ENCODE measurements at places on chromosomes 4 and X.

DNA sequence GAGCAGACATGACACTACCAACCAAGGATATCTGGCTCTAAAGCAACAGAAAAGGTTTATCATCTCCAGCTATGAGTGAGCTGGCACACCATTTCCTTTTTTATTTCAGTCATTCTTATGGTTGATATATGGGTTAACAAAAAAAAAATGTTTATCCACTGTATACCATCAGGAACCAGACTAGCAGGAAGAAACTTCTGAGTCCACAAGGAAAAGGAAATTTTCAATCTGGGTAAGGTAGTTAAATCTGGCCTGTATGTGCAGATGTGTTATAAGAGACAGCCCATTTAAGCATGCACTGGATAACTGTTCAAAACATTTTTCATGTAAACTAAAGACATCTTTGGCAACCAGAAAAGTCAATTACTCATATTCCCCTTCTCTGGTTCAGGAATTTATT lies 35.0 kb downstream of the AMMECR1 start:
- DNase-seq = no peak

GRCh38 chrX:130216320-130216719 lies 44.6 kb downstream of the RAB33A start:
- DNase-seq = no peak

DNA sequence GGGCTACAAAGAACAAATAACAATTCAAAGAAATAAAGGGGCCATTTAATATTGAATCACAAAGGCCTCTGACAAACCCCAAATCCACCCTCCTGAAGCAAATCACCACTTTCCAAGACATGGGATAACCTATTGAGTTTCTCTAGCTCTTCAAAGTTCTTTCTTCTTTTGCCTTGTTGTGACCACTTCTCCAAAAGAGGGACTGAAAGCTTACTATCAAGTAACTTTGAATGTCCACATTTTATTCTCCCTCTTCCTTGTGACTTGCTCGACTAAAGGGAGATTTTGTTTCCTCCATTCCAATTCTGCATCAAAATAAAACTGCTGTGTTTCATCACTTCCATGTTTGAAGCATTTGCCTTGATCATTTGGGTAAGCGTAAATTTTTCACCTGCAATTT lies 166.6 kb upstream of the SLC7A11 start:
- DNase-seq = no peak

- DNase-seq = no peak
Measured at GRCh38 chr4:98496152-98496845, 162.1 kb downstream of the TSPAN5 start.

- DNase-seq = no peak
Measured at GRCh38 chrX:23493941-23494374, 159.3 kb downstream of the PTCHD1 start.
